ENCODE measurements at places on chromosomes 7 and 10.

DNA sequence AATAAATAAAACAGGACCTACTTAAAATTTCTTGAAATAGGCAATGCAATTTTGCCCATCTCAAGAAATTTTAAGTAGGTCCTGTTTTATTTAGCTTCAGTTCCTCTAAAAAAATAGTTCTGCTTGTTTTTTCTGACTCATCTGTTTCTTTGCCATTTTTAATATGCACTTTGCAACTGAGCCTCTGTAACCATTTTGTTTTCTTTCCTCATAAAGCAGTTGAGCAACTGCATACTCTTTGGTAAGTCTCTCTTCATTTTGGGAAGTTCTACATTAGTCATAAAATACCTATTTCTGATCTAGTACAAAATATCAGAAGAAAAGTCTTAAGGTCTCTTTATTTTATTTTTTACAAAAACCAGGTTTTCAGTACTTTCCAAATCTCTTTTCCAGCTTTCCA, 18.0 kb downstream of the TAS2R40 start:
- no peak for DNase-seq

GRCh38 chr7:33591490-33591889, 313.8 kb upstream of the BMPER start:
- no peak for DNase-seq

- DNase-seq: no peak
These were observed 347.0 kb downstream of the KCNMA1 start for GRCh38 chr10:77290528-77291155.

- no peak for DNase-seq
These were observed 201.9 kb upstream of the SHH start for GRCh38 chr7:156014201-156014600.

DNA sequence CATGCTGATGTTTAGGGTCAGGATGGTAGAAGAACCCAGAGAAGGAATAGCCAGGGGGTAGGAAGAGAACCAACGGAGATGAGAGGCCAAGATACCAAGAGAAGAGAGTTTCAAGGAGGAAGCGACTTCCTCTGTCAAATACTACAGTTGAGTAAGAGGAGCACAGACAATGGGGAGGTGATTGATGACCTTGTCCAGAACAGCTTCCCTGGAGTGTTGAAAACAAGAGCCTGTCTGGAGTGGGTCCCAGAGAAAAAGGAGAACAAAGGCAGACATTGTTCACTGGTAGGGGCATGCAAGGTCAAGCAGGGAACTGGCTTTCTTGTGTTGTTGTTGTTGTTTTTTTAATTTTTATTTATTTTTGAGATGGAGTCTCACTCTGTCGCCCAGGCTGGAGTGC, 9.6 kb upstream of the TRIM56 start:
- DNase-seq: no peak

GRCh38 chr7:33191340-33191739, 62.0 kb downstream of the BBS9 start:
- DNase-seq: no peak

GRCh38 chr7:137953043-137953664, 48.7 kb downstream of the CREB3L2 start:
- DNase-seq: no peak

Data from stimulated activated CD8-positive, alpha-beta memory T cell treated with anti-CD3 and anti-CD28 coated beads, Interleukin-7, amount 100 ng/mL, for 24 hours (primary cell).